ENCODE measurements at places on chromosomes 16 and 17. TPM values are rescaled to one million over a fixed set of nuclear protein-coding genes. Genes with fewer than 3 reads are reported as not detected.

KRTAP9-7 gene
- not detected for total RNA-seq

KRTAP16-1 gene
- not detected for total RNA-seq

IFI35 gene
- 33.1 TPM for total RNA-seq

KRT9 gene
- total RNA-seq: not detected

TP53TG3F gene
- total RNA-seq: not detected

C16orf96 gene
- total RNA-seq: not detected

TBX6 gene
- total RNA-seq: not detected

SCO1 gene
- 22.0 TPM for total RNA-seq

C17orf67 gene
- 0.73 TPM for total RNA-seq

OR1A1 gene
- not detected for total RNA-seq

GRAPL gene
- total RNA-seq: not detected

KLHL10 gene
- total RNA-seq: under 0.01 TPM

CFAP97D1 gene
- under 0.01 TPM for total RNA-seq
